ENCODE measurements at places on chromosomes 2 and 18. TPM values are rescaled to one million over a fixed set of nuclear protein-coding genes. Genes with fewer than 3 reads are reported as not detected.

STAT4 gene
- 1.4 TPM for total RNA-seq

SMCHD1 gene
- total RNA-seq: 37.9 TPM

TOGARAM2 gene
- 0.10 TPM for total RNA-seq

CFAP53 gene
- total RNA-seq: 0.10 TPM

FBXO41 gene
- total RNA-seq: 0.33 TPM

MOGAT1 gene
- total RNA-seq: not detected

PLCL1 gene
- 7.3 TPM for total RNA-seq

SCN1A gene
- total RNA-seq: not detected

TMEM169 gene
- 0.48 TPM for total RNA-seq

IL1R2 gene
- not detected for total RNA-seq

GMCL1 gene
- 4.9 TPM for total RNA-seq

KIAA2012 gene
- total RNA-seq: not detected

FAM237A gene
- total RNA-seq: not detected

TMSB10 gene
- total RNA-seq: 4,776 TPM

HS1BP3 gene
- 28.5 TPM for total RNA-seq

CRYGC gene
- total RNA-seq: not detected

ZC3H6 gene
- 3.0 TPM for total RNA-seq

VWC2L gene
- total RNA-seq: not detected

ANKRD30B gene
- not detected for total RNA-seq

TIA1 gene
- 105 TPM for total RNA-seq

IL18RAP gene
- total RNA-seq: not detected

VIT gene
- total RNA-seq: 1.3 TPM

ACKR3 gene
- total RNA-seq: 11.8 TPM

PPP4R1 gene
- 184 TPM for total RNA-seq

DQX1 gene
- under 0.01 TPM for total RNA-seq

TTL gene
- 63.4 TPM for total RNA-seq
